ENCODE measurements at places on chromosomes 13 and 19. TPM values are rescaled to one million over a fixed set of nuclear protein-coding genes. Genes with fewer than 3 reads are reported as not detected.

DNA sequence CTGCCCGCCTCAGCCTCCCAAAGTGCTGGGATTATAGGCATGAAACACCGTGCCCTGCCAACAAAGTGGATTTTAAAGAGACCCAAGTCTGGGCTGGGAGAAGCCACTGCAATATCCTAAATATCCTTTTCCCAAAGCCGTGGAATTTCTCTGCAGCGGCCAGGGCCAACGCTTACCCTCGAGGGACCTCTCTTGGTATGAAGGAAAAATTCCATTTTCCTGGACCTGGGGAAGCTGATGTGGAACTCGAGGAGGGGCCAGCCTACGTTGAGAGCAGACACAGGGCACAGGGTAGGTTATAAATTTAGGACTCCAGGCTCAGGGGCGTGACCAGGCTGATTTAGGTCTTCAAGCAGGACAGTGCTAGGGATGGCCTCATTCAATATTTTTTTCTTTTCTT, 17.7 kb upstream of the UPF1 start:
- no peak for DNase-seq

The OR4F17 gene
- total RNA-seq, result not detected

GRCh38 chr19:35041548-35042055, at the start of gene HPN:
HPN (plus strand) TSS chr19:35041721; CDS start chr19:35042507, 786 bp downstream.
- DNase-seq, result no peak

GRCh38 chr13:84265257-84265764, 383.0 kb upstream of the SLITRK1 start:
- DNase-seq, result no peak

The HRC gene
- not detected for total RNA-seq

DNA sequence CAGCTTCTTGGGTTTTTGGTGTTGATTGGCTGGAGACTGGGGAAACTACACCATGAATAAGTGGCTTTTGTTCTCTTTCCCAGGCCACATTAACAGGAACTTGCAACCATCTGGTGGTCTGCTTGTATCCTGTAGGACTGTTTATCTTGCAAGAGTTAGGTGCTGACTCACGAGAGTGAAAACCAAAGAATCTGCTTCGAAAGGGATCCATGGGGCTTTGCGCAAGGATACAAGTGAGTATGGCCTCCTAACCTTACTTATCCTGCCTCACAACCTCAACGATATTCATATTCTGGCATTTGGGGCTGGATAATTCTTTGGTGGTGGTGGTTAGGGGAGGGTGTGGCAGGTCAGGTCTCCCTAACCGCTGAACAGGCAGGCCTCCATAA, 4.7 kb upstream of the SIGLECL1 start:
- DNase-seq, result peak; percentile 37

The SLC10A2 gene
- not detected for total RNA-seq

- DNase-seq, result no peak
Measured at GRCh38 chr13:95254339-95254738, 46.9 kb downstream of the ABCC4 start.

DNA sequence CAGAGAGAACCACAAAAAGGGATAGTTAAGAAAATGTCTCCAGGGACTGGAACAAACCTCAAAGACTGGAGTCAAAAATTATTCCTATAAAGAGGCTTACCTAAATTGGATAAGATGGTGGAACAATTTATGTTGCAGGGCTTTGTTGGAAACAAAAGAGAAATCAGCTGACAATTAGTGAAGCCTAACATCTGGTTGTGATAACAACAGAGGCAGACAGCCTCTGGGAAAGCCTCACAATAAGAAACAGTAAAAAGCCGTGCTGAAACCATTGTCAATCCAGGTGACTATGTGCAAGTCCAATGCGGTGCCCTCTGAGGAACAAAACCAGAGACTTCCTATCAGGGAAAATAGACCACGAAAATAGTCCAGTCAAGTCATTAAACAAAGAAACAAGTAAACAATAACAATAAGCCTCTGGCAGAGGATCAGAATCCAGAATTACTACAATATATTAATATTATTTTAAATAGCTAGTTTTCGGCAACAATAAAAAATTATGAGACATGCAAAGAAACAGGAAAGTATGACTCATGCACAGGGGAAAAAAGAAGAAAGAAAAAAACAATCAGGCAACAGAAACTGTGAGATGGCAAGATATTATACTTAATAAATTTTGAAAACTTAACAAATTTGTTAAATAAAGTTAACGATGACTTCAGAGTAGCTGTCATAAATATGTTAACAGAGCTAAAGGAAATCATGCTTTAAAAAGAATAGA, 99.7 kb upstream of the RXFP2 start:
- no peak for DNase-seq

The ZNF99 gene
- not detected for total RNA-seq

GRCh38 chr19:46715975-46716671, 791 bp downstream of the PRKD2 start:
- peak; percentile 26 for DNase-seq

DNA sequence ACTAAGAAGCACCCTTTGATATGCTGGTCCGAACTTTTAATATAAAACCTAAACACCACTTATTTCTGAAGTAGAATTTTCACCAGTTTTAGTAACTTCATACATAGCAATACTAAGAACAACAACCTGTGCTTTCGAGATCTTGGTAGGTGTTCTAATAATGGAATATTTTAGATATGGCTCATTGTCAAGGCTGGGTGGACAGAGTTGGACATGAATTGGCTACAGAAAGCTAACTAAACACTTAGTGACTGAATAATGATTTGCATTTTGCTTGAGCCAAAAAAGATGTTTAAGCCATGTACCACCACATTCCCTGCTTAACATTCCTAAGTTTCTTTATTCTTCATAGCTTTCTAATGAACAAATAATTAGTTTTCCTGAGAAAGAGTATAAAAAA, 344.3 kb upstream of the SGCG start:
- DNase-seq, result no peak

- DNase-seq, result peak; percentile 83
Measured at GRCh38 chr19:48489608-48490216, 20.5 kb downstream of the CYTH2 start.

- DNase-seq, result no peak
Measured at GRCh38 chr13:65937251-65937650, 1292.9 kb downstream of the PCDH9 start.

GRCh38 chr19:5809053-5809452, 4.2 kb downstream of the NRTN start:
- DNase-seq, result no peak

The ZNF709 gene
- 3.0 TPM for total RNA-seq
